ENCODE measurements at places on chromosomes 7 and 10.

DNA sequence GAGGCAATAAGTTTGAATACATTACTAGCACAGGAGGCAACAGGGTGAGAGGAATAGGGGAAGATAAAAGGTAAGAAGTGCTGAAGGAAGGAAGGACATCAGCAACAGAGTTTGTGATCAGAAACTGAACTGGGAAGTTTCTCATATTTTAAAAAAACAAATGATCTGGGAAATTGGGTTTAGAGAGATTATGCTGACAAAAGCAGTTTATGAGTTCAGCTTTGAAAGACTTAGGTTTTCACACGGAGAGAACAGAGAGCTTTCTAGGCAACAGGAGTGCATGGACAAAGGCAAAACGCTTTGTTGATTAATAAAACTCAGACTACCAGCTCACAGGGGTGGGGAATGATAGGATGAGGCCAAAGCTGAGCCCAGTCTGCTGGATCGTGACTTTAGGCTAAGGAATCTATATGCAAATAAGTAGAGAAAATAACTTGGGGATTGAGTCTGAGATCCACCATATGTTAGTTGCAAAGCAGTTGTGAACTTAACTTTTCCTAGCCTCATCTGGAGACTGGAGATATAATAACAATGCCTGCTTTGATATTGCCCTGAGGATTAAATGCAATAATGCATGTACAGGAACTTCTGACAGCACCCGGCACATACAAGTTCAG lies 4.2 kb downstream of the OSBPL3 start:
- no peak for DNase-seq

- DNase-seq = no peak
Measured at GRCh38 chr10:80647173-80647833, 109.6 kb downstream of the SH2D4B start.

DNA sequence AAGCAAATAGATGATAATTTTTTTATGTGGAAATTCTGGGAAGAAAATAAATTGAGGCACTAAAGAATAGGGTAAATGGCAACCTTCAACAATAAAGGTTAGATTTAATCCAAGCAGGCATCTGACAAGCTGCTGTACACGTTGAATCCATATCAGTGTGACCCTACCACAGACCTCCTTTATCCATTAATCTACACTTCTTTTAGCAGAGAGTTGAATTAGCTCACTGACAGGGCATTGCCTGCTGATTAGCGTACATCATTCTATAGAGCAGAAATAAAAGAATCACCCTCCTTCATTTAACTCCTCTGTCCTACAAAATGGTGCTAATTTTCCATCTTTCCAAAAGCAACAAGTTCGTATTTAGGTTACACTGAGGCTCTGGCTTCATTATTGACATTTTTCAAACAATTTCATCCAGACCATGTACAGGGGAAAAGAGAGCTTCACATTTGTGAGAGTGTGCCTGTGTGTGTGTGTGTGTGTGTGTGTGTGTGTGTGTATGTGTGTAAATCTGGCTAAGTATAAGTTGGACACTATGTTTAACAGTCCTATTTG lies 356.0 kb downstream of the TFEC start:
- DNase-seq = no peak

GRCh38 chr10:124086787-124087671 lies 6.4 kb downstream of the CHST15 start:
- no peak for DNase-seq

DNA sequence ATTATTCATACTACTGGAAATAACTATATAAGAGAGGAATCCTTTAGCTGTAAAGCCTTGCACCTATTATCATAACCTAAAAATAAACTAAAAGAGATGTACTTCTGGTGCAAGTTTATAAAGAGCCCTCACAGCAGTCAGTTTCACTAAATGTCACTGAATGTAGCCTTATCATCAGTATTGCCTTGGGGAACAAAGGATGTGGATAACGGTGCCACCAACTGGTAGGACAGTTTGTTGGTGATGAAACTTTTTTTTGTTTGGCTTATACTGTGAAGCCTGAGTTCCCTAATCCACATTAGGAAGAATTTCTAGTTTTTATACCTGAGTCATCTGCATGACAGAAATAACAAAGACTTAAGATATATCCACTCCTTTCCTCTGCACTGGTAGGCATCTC lies 117.9 kb upstream of the COL1A2 start:
- no peak for DNase-seq

- DNase-seq = no peak
Measured at GRCh38 chr7:112665709-112666108, 124.5 kb downstream of the TMEM168 start.

DNA sequence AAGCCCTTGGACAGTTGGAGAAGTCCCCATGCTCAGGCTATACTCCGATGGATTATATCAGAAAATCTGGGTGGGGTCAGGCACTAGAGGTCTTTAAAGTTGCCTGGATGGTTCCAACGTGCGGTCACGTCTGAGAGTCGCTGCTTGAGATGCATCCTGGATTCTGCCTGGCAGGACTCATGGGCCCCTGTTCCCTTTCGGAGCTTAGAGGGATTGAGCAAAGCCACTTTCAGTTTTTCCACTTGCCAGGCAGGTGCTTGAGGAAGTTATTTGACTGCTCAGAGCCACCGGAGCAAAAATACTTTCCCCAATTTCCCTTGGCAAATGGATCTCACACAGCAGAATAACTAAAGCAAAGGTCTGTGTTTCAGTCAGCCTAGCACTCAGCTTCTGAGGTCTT lies 129.1 kb downstream of the GALNT17 start:
- no peak for DNase-seq

- no peak for DNase-seq
Measured at GRCh38 chr10:108736111-108736510, 1187.2 kb downstream of the XPNPEP1 start.

GRCh38 chr10:71888623-71889387 lies 37.8 kb upstream of the PSAP start:
- peak; percentile 79 for DNase-seq

DNA sequence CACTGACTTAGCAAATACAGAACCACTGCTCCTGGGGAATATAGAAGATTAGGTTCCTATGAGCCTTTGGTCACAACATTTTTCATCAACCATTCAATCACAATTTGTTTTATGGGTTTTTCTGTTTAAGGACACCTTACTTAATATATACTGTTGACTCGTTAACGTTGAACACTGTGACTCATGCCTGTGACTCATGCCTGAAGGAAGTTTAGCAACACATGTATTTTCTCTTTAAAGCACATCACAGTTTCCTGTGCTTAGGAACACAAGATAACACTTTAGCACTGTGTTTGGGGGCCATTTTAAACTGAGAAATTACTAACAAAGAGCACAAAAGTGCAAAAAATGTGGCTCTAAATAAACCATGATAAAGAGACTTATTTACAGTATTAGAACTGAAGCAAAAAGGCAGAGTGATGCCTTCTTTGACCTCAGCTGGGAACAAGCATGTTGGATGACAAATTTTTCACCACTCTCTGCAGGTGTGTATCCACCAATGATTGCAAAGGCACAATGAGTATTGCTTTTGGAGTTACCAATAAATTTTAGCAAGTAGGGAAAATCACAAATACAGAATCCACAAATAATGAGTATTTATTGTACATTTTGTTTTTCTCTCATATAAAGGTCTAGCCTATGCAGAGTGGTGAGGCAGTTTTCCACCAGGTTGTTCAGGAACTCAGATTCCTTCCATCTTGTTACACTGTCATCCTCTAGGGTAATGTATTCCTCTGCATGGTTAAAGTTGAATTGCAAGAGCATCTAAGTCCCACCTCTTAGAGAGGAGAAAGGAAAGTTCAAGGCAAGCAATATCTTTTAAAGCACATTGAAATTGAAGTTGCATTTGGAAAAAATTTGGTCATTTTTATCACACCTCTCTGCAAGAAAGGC lies 7.3 kb downstream of the FGFBP3 start:
- peak; percentile 81 for DNase-seq

- peak; percentile 70 for DNase-seq
Measured at GRCh38 chr10:89391907-89392756, at the start of gene IFIT1. Gene IFIT1 (plus strand): TSS chr10:89392623. CDS start chr10:89392713, 90 bp downstream.

DNA sequence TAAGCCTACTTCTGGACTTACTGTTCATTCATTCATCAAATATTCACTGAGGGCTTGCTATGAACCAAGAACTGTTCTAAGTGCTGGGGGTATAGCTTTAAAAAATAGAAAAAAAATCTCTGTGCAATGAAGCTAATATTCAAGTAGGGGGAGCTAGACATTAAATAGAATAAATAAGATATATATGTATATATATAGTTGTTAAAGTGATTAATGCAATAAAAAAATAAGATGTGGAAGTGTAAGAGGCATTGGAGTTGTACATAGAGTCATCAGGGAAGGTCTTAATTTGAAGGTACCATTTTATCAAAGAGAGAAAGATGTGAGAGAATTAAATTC lies 181.2 kb upstream of the AGR3 start:
- DNase-seq = no peak

DNA sequence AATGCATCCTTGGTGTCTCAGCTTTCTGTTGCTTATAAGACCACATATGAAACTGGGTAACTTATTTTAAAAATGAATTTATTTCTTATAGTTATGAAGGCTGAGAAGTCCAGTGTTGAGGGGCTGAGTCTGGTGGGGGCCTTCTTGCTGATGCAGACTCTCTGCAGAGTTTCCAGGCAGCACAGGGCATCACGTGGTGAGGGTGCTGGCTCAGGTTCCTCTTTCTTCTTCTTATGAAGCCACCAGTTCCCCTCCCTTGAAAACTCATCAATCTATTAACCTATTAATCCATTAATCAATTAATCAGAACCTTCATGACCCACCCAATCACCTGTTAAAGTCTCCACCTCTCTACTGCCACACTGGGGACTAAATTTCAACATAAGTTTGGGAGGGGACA lies 595.6 kb upstream of the NRP1 start:
- no peak for DNase-seq

- DNase-seq = no peak
Measured at GRCh38 chr7:135993950-135994349, 16.8 kb upstream of the MTPN start.

DNA sequence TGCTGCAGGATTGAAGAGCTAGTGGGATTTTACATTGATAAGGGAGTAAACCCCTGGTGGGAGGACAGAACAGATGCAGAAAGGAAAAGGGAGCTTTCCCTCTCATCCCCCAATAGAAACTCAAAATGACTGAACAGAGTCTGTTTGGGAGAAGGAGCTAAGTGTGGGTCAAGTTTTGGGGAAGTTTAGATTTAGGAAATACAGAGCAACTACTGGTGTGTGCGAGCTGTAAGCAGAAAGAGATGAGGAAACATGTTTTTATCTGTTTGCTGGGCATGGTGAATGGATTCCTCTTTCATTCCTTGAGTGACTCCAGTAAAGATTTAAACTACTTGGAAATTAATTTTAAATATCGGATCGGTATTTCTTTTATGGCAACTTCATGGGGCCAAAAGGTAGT lies 132.7 kb downstream of the AOAH start:
- no peak for DNase-seq

DNA sequence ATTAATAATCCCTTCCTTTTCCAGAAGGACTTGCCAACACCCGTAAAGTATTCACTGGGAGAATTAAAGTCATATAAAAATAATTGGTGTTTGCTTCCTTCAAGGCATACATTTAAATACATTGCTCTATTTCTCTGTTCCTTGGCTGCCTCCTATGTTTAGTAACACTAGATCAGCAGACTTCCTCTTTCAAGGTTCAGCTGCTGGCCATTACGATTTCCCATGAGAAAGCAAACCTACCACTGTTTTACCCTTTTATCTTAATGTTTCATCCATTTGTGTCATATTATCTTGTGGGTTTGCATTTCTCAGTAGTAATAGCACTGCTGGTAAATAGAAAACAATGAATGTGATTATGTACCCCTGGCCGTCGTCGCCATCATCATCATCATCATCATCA lies 313.8 kb upstream of the BMPER start:
- DNase-seq = no peak

GRCh38 chr7:105450177-105450861 lies 61.6 kb upstream of the SRPK2 start:
- DNase-seq = no peak

- no peak for DNase-seq
Measured at GRCh38 chr7:138354066-138354465, 106.0 kb upstream of the TRIM24 start.

GRCh38 chr7:56537952-56538351 lies 421.7 kb upstream of the NUPR2 start:
- no peak for DNase-seq

DNA sequence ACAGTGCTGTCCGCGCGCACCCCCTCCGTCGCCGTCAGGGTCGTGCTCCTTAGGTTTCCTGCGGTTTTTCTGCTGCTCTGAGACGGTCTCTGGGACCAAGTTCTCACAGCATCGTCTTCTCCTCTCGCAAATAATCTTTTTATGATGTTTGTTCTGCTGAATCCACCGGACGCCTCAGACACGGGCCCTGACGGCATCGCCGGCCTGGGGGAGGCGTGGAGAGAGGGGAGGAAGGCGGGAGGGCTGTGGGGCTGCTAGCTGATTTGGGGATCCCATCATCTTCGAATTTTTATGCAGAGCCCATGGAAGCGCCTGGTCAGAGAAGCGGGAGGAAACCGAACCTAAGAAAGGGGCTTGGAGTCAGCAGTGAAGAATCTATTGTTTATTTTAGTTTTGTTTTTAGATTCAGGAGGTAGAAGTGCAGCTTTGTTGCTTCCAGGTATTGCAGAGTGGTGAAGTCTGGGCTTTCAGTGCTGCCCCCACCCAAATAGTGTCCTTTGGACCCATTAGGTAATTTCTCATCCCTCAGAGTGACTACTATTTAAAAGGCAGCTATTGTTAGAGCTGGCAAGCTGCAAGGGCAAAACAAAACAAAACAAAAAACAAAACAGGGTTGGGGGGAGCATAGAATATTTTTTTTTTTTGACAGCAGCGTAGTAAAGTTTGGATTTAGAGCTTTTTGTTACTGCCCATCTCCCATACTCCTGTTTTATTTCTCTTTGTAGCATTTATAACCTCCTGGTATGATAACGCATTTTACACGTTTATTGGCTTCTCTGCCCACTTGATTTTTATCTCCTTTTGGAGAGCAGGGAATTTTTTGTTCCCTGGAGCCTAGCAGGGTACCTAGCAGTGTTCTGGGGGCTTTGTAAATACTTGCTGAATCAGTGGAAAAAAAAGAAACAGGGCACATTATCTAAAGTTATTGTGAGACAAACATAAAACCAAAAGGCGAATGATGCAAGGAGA lies 92.6 kb downstream of the SPAG6 start:
- DNase-seq = no peak

- no peak for DNase-seq
Measured at GRCh38 chr10:60479305-60480020, 89.8 kb upstream of the ANK3 start.

DNA sequence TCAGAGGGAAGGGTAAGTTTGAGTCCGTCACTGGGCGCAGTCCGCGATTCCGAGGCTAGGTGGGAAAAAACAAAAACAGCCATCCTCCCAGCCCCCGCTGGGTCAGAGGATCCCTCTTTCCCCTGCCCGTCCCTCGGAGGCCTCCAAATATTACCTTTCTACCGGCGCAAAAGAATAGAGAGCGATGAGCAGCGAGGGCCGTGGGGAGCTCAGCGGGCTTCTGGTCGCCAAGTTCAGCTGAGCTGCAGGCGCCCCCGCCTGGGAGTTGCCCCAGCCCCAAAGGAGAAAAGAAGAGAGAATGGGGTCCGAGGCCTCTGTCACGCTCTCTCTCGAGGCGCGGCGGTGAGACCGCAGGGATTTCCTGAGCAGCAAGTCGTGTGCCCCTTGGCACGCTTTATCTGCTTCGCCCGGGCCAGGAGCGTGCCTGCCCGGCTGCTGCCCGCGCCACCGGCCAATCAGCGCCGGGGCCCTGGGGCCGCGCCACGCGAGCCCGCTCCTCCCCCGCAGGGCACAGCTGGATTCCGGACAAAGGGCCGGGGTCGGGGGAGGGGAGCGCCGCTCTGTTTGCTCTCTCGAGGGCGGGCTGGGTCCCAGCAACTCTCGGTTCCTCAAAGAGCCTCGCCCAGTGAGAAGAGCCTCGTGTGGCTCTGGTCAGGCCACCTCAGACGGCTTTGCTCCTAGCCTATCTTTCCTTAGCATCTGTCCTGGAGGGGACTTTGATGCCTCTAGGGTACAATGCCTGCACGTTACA lies at the start of gene NEUROG3:
TSS of gene NEUROG3 (minus strand) at position 367 of the 751 bp plus-strand sequence. CDS start 379 bp downstream, outside the sequence.
- DNase-seq = no peak

Data from natural killer cell treated with Interleukin-12 subunit alpha and Interleukin-12 subunit beta and Interleukin-15 and Interleukin-18, amount 100 ng/mL, for 72 hours (primary cell).